ENCODE measurements at places on chromosomes 4 and X. TPM values are rescaled to one million over a fixed set of nuclear protein-coding genes. Genes with fewer than 3 reads are reported as not detected.

Gene SHROOM2
- total RNA-seq = 0.72 TPM

Gene PAGE4
- not detected for total RNA-seq

Gene NEUROG2
- not detected for total RNA-seq

Gene RNF128
- 5.0 TPM for total RNA-seq

DNA sequence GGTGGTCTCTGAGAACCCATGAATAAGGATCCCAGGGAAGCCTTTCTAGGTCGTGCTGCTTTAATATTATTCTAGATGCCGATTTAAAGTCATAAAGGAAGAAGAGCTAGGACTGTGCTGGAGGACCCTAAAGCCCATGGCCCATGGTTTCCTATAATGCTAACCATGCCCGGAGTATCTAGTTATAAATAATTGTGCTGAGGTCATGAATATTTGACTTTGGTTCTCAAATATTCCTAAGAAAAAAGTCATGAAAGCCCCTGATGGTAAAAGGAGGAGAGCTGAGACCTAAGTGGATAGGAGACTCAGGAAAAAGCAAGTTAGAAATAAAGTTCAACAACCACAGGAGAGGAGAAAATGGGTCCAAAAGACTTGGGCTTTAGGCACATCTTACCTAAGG, 132.0 kb downstream of the TBL1X start:
- H3K4me1 ChIP-seq = no peaks in the 10 kb centered on the region
- no peak overlapping the region for H3K27ac ChIP-seq
- H3K27me3 ChIP-seq = no peaks in the 10 kb centered on the region
- no peak overlapping the region for H3K4me3 ChIP-seq

DNA sequence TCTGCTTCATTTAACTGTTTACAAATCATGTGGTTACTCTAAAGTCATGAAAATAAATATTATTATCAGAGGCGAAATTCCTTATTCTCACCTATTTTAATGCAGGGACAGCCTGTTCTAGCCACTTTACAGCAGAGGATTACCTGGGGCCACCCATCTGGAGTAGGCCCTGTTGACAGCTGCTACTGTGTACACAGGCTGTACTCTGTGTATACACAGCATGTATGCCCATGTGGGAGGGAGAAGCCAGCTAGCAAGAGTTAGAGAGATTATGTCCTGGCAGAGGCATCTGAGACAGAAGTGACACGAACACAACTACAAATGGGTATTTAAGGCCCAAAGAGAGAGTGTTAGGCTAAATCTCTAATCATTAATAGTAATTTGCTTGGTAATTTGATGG, 62.1 kb downstream of the GPRIN3 start:
- no peak for DNase-seq
- no peaks in the 10 kb centered on the region for H3K36me3 ChIP-seq
- H3K4me3 ChIP-seq = no peak overlapping the region
- no peaks in the 10 kb centered on the region for H3K27me3 ChIP-seq

- no peaks in the 10 kb centered on the region for H3K36me3 ChIP-seq
- H3K4me3 ChIP-seq = no peak overlapping the region
- no peaks in the 10 kb centered on the region for H3K4me1 ChIP-seq
- no peak for DNase-seq
Measured at GRCh38 chr4:80085081-80085480, 12.1 kb upstream of the ANTXR2 start.

- no peak overlapping the region for H3K4me3 ChIP-seq
Measured at GRCh38 chr4:182600093-182600492, 317.1 kb downstream of the DCTD start.

- no peak for DNase-seq
- H3K4me3 ChIP-seq = no peak overlapping the region
- H3K27ac ChIP-seq = no peak overlapping the region
- H3K36me3 ChIP-seq = no peaks in the 10 kb centered on the region
Measured at GRCh38 chr4:100576570-100576969, 58.7 kb upstream of the EMCN start.

All from Panc1 (cell line).